NCI-H2081 (cell line): ENCODE measurements at places on chromosomes 1 and 21.

GRCh38 chr1:195934817-195935553, 673.3 kb downstream of the KCNT2 start:
- peak; percentile 92 for DNase-seq

DNA sequence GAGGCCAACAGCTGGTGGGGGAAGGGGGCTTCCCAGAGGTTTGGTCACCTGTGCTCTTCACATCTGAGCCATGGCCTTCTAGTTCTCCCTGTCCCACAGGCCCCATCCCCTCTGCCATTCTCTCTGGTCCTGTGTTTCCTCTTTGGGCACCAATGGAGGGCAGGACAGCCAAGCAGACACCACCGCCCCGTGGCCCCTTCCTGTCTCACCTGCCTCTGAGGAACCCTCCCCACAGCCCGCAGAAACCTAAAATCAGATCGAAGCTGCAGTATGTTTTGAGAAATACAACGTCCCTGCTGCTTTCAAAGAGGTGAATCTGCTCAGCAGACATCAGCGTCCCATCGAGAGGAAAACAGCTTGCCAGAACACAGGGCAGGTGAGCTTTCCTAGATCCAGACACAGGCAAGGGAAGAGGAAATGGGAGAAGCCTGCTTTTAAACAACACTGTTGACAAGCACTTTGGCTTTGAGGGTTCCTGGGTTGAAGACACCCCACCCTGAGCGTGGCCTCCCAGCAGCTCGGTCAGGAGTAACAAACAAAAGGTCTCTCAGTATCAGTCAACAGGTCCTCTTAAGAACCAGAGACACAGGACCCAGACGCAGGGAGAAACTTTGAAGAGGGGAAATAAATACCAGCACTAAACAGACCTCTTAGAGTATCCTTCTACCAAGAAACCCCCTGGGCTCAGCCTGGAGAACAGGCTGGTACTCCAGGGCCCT, 2.3 kb downstream of the PANK4 start:
- DNase-seq = no peak

DNA sequence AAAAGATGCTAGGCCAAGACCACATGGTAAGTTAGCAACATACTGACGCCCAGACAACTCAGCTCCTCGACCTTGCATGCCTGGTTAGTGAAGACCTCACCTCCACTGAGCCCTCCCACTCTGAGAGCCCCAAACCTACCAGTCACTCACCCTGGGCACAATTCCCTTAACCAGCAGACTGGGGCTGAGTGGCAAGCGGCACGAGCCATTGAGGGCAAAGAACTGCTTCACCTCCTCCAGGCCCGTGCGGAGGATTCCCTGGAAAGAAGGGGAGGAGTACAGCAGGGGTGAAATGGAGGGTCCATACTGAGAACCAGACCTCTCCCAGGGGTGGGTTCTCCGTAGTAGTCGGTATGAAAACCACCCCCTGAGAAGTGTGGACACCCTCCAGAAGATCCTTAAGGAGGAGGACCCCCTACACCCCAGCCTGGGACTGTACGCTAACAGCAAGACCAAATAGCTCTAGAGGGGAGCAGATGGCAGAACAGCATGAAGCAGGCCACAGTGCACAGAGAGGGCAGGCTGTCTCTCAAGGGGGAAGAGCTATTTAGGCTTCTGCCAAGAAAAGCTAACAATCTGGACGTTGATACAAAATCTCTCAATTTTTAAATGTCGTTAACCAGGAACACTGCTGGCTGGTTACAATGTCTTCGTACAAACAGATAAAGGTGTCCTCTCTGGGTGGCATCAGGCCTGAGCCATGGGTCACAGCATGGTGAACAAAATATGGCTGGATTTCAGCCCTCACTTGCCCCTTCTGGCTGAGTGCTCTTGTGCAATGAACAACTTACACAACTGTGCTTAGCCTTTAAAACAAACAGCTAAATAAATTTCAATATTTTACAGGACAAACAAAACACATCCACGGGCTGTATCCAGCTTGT, 31.0 kb upstream of the PPP1R15B start:
- no peak for DNase-seq

DNA sequence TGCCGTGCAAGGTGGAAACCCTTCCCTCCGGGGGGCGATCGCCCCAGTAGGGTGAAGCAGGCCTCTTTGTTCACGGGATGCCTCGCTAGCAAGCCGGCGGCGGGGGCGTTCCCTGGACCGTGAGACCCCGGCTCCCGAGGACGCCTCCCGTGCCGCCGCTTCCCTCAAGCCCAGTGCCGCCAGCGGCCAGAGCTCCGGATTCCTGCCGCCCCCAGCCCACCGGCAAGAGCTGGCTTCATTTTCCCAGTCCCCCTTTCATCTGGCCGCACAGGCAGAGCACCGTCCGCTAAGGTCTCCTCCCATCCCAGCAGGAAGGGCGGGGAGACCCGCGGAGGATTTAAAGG, 16.3 kb downstream of the IER5 start:
- peak; percentile 35 for DNase-seq

- no peak for DNase-seq
Measured at GRCh38 chr21:42829954-42830353, 49.4 kb downstream of the WDR4 start.

- no peak for DNase-seq
Measured at GRCh38 chr1:94746635-94747525, 73.3 kb upstream of the SLC44A3 start.

DNA sequence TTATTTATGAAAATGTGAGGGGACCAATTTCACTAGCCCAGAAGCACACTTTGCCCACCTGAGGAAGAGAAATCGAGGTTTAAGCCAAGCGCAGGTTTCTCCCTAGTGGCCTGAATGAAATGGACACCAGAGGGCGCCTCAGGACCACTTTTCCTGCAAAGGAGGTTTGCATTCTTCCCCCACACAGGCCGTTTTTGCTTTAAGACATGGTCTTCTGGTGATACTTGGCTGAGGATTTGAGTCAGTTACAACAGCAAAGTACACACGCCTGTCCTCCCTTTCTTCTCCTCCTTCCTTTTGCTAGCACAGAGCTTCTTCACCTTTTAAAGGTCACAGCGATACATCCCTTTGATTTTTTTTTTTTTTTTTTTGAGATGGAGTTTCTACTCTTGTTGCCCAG, 5.4 kb downstream of the PLA2G2E start:
- DNase-seq = peak; percentile 70

GRCh38 chr1:35932941-35933340, 2.0 kb downstream of the AGO3 start:
- no peak for DNase-seq

- DNase-seq = peak; percentile 52
Measured at GRCh38 chr1:183180218-183180617, 5.8 kb upstream of the LAMC2 start.

DNA sequence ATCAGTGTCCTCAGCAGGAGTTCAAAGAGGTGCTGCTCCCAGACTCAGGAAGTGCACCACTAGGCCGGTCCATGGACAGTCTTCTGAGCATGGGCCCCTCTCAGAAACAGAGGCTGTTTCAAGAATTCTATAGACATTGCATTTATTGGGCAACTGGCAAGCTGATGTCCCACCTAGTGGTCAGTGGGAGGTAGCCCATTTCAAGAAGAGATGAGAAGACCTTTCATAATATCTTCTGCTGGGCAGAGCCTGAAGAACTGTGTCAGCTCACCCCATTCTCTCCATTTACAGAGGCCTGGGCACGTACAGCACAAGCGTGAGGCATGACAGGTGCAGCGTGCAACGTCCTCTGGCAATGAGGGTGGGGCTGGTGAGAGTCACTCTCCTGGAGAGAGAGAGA, 216.0 kb downstream of the DYRK1A start:
- DNase-seq = peak; percentile 1

- DNase-seq = no peak
Measured at GRCh38 chr1:101005183-101005582, 20.4 kb downstream of the DPH5 start.

- DNase-seq = no peak
Measured at GRCh38 chr1:24822887-24823286, 77.6 kb downstream of the CLIC4 start.

GRCh38 chr21:46091118-46091517, 6.8 kb upstream of the COL6A2 start:
- DNase-seq = no peak
